ENCODE measurements at places on chromosomes 11 and 22.

GRCh38 chr22:17869285-17870096 is 95.2 kb upstream of the BID start:
- DNase-seq: no peak

- DNase-seq: no peak
Observed at GRCh38 chr22:24337894-24338645, 67.4 kb downstream of the SPECC1L start.

DNA sequence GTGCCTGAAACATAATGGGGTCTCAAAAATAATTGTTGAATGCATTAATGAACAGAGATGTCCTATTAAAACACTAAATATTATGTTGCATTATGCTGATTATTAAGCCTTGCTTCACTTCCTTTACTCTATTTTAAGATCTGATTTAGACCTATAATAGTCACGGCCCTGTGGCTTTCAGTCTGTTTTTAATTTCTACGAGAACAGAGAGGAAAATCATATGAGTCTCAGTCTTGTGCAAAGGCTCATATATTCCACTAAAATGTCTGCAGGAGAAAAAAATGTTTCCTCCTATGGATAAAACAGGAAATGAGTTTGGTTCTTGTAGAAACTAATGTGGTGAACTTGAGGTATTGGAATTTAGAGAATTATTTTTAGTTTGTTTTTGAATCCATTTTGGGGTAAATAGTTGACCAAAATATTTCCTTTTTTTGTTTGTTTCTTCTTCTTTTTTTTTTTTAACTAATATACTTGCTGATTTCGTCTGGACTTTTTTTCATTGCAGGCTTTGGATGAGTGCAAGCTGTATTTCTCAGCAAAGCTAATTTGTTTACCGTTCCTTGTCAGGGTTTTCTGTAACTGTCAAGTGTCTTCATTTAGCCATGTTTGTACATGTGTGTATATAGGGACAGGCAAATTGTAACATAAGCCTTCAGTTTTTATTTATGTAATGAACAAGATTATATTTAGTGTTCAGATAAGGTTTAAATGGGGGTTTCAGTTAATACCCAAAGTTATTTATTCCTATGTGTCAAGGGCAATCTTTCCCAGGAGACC is 139.1 kb upstream of the DDI1 start:
- no peak for DNase-seq

DNA sequence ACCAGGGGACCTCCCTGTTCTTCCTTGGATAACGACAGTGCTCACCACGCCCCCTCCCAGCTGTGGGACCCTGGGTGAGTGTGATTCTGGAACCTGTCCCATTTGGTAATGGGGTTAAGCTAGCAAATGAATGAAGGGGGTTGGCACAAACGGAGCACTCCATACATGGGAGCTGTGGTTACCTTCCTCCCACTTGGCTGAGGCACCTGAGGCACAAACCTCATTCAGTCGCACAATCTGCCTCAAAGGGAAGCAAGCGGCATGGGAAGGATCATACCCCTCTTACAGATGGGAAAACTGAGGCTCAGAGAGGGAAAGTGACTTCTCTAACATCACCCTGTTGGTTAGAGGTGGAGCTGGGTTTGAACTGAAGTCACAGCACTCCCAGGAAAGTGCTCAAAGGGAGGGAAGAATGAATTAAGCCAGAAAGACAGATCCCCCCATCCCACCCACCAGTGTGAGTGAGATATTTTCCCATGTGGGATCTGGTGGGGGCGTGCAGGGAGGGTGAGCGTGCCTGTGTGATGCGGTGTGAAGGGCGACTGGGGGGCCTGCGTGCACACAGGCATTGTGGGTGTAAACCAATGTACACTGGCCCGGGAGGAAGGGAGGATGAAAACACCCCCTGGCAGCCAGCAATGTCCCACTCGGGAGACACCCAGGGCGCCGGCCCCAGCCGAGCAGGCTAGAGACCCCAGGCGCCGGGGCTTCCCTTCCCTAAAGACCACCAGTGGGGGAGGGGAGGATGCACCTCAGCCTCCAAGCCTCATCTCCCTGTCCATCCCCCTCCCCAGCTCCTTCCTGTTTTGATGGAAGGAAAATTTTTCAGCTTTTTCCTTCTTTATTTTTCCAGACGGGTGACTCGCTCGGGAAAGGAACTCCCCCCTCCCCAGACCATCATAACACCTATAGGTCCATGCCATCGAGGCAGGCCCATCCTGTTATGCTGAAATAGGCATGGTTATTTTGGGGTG is 8.0 kb upstream of the PDGFB start:
- no peak for DNase-seq

GRCh38 chr11:113141010-113141409 is 173.4 kb upstream of the TTC12 start:
- no peak for DNase-seq

GRCh38 chr22:31537019-31537535 is 40.7 kb downstream of the SFI1 start:
- no peak for DNase-seq
